ENCODE measurements at places on chromosomes 16 and 17. TPM values are rescaled to one million over a fixed set of nuclear protein-coding genes. Genes with fewer than 3 reads are reported as not detected.

The RBBP6 gene
- 35.2 TPM for total RNA-seq

The NOG gene
- 1.1 TPM for total RNA-seq

The BAHCC1 gene
- 0.69 TPM for total RNA-seq

The SLC9A5 gene
- 0.60 TPM for total RNA-seq

The DHRS7C gene
- total RNA-seq: not detected

The CASKIN1 gene
- 0.15 TPM for total RNA-seq

The SLC52A1 gene
- total RNA-seq: 0.55 TPM

The TBC1D3E gene
- total RNA-seq: not detected

The ST6GALNAC1 gene
- total RNA-seq: 0.52 TPM

The KCNH6 gene
- total RNA-seq: 0.05 TPM

The KCNH4 gene
- total RNA-seq: not detected
